ENCODE measurements at places on chromosomes 4 and X.
A peak's percentile ranks its signal among the peaks of the same experiment; 100 is the strongest.

- DNase-seq, result no peak
Measured at GRCh38 chrX:101483705-101484104, 1.6 kb upstream of the ARMCX4 start.

DNA sequence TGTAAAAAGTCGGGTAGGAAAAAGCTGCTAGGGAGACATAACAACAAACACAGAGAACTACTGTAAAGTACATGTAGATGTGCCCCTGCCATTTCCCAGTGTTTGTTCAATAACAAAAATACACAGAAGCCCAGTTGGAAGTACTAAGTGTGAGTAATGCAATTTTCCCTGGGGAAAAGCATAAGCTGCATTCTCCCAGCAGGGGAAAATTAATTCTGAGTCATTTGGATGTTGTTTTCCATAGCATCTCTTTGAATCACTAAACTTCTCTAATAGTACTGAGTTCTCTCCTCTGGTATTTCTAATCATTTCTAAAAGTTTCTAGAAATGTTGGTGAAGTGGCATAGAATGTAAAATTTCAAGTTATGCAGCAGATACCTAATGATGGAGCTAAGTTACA, 1114.9 kb downstream of the C4orf33 start:
- no peak for DNase-seq

DNA sequence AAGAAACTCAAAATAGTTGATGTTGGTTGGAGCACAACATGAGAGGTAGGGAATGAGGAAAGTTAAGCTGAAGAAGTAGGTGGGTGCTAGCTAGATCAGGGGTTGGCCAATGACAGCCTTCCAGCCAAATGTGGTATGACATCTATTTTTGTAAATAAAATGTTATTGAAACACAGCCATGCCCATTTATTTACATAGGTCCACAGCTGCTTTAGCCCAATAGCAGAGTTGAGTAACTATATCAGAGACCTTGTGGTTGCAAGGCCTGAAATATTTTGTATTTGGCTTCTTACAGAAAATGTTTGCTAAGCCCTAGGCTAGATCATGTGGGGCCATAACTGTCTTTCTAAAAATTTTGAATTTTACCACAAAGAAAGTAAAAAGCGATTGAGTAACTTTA, 234.9 kb upstream of the CTSO start:
- DNase-seq, result no peak

GRCh38 chr4:53974561-53974960, 89.8 kb downstream of the CHIC2 start:
- DNase-seq, result no peak

DNA sequence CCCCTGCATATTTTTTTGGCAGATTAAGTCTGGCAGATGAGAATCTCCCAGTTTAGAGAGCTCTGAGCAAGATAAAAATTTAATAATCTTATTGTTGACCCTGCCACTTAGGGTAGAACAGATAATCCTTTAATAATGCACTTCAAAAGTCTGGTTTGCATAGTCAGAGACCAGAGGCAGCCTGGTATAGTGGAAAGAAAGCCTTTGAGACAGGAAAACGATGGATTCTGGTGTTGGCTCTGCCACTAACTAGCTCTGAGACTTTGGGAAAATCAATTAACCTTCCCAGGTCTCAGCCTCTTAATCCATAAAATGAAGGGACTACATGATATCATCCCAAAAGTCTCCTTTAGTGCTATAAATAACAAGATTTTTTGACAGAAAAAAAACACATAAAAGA, 824.5 kb downstream of the STIM2 start:
- no peak for DNase-seq

- peak; percentile 73 for DNase-seq
Measured at GRCh38 chrX:56783450-56783831, 54.4 kb downstream of the NBDY start.

DNA sequence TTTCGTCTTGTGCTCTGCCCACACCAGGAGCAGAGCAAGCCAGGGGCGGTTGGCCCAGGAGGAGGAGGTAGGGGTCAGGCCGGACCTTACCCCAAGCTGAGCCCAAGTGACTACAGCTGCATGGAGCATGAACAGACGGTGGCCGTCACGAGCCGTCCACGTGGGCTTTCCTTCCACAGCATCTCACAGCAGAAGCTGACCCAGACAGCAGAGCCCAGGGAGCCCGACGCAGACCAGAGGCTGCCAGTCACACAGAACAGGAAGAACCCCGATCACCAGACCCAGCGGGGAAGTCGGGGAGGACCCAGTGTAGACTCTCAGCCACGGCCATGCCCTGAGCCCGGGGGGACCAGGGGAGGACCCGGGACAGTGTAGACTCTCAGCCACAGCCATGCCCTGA, 58.0 kb downstream of the FAM53A start:
- DNase-seq, result no peak

- no peak for DNase-seq
Measured at GRCh38 chrX:72461288-72461687, 111.4 kb downstream of the HDAC8 start.

DNA sequence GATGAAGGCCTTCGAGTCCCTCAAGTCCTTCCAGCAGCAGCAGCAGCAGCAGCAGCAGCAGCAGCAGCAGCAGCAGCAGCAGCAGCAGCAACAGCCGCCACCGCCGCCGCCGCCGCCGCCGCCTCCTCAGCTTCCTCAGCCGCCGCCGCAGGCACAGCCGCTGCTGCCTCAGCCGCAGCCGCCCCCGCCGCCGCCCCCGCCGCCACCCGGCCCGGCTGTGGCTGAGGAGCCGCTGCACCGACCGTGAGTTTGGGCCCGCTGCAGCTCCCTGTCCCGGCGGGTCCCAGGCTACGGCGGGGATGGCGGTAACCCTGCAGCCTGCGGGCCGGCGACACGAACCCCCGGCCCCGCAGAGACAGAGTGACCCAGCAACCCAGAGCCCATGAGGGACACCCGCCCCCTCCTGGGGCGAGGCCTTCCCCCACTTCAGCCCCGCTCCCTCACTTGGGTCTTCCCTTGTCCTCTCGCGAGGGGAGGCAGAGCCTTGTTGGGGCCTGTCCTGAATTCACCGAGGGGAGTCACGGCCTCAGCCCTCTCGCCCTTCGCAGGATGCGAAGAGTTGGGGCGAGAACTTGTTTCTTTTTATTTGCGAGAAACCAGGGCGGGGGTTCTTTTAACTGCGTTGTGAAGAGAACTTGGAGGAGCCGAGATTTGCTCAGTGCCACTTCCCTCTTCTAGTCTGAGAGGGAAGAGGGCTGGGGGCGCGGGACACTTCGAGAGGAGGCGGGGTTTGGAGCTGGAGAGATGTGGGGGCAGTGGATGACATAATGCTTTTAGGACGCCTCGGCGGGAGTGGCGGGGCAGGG, 568 bp downstream of the HTT start:
- DNase-seq, result peak; percentile 80

DNA sequence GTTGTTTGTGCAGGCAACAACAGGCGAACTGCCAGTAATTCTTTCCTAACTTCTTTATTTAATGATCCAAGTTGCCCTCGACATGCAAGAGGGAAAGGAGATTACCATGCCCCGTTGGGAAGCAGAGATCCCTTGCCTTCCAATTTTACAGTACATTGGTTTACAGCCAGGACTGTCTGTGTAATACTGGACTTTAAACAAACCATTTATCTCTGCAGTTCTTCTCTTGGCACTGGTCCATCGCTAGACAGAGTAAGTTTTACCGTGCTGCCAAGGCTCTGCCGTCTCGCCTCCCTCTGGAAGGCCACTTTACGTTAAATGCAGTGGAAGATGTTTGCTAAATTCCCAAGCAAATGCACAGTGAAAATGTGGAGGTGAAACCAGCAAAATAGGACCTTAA, 660.3 kb upstream of the PRKX start:
- DNase-seq, result no peak

DNA sequence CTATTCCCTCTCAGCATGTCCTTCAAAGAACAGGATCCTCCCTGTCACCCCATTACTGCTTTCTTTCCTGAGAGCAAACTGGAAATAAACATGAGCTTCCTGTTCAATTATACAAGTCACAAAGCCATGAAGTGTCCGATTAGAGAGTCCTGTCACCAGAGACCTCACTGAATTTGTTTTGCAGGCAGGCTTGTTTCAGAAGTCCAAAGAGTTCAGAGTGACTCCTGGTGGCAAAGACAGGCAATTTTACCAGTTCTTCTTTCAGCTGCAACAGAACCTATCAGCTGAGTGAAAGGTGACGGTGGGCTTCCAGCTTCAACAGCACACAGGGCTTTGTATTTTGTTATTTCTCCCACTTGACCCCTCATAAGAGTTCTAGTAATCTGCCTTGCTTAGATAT, 6.4 kb downstream of the ELK1 start:
- no peak for DNase-seq

GRCh38 chr4:183635741-183636140, 23.2 kb downstream of the RWDD4 start:
- no peak for DNase-seq

GRCh38 chrX:95903490-95903889, 781.2 kb upstream of the DIAPH2 start:
- no peak for DNase-seq

GRCh38 chr4:83905952-83906351, 370.0 kb downstream of the GPAT3 start:
- no peak for DNase-seq

DNA sequence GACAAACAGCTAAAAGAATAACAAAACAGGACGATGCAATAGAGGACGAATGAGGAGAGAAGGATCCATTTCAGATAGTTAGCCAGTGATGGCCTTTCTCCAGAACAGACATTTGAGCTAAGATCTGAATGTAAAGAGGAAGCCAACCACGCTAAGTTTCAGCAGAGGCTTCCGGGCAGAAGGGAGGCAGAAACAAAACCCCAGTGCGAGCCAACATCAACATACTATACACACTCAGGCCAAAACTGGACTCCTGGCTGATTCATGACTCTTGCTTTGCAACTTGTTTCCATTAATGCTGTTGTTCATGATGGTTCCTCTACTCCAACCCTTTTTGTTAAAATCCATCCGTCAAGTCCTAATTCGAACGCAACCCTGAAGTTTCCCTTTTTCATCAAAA, 730.3 kb downstream of the TRIML1 start:
- no peak for DNase-seq

DNA sequence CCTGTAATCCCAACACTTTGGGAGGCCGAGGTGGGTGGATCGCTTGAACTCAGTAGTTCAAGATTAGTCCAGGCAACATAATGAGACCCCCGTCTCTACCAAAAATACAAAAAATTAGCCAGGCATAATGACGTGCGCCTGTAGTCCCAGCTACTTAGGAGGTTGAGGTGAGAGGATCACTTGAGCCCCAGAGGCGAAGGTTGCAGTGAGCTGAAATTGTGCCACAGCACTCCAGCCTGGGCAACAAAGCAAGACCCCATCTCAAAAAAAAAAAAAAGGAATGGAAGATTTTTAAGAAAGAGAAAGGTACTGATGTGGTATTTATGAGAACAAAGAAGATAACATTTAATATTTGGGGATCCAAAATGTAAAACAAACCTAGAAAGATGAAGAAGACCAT, 27.0 kb upstream of the NMU start:
- no peak for DNase-seq

- DNase-seq, result peak; percentile 57
Measured at GRCh38 chrX:33211356-33212260, at the start of gene DMD. Gene DMD, minus strand, starts transcription at chrX:33211549. Its CDS starts 237 bp downstream, at chrX:33211312.

DNA sequence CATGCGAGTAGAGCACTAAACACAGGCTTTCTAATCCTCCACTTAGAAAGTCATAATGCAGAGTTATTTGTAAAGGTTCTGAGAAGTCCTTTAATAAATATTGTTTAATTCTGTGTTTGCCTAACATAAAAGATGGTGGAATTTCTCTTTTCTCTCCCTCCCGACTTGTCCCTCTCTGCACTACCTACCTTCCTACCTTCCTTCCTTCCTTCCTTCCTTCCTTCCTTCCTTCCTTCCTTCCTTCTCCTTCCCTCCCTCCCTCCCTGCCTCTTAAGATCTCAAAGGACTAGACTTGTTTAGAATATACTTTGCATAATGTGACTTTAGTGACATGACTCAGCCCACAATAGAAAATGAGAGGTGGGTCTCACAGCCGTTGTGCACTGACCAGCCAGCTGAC, 156.3 kb upstream of the TAPT1 start:
- DNase-seq, result no peak

DNA sequence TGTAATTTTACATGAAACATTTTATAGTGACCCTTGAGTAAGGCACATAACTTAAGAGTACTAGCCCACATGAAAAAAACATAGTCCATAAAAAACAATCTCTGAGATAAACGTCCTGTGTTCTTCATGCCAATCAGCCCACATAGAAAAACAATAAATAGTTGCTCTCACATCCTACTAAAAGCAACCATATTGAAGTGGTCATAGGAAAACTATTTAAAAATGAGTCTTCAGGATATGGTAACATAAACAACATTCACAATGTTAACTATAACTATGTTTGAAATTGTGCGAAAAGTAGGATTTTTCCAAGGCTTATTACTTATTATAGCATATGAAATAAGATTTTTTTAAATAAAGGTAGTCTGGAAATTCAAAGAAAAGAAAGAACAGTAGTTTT, 77.1 kb upstream of the EPHA5 start:
- no peak for DNase-seq

DNA sequence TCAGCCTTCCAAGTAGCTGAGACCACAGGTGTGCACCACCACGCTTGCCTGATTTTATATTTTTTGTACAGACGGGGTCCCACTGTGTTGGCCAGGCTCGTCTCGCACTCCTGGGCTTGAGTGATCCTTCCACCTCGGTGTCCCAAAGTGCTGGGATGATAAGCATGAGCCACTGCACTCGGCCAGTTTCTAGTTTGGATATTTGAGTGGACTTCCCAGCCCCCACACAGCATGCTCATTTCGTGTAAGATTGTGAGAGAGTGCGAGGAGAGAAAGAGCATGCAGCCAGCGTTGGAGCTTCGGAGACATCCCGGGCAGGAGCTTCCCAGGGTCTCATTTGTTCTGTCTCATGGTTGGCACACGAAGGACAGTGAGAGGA, 31.8 kb downstream of the ARSD start:
- no peak for DNase-seq

DNA sequence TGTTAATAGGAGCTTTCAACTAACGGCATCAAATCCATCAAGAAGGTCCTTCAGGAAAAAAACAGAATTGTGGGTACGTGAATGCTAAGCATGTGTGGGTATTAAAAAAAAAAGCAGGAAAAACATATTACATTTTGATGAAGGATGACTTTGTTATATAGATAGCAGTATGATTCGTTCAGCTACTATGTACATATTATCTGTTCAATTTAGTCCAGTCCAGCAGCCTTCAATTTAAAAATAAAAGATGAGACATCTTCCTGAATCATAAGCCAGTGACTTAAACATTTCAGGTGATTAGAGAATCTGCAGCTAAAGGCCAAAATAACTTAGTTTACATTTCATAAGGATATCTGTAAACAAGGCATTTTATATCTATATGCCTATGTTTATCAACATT, 63.4 kb downstream of the LCORL start:
- DNase-seq, result no peak

- no peak for DNase-seq
Measured at GRCh38 chr4:167020410-167020809, 213.9 kb downstream of the SPOCK3 start.

- no peak for DNase-seq
Measured at GRCh38 chrX:9955506-9955905, 11.7 kb upstream of the CLDN34 start.

All from upper lobe of left lung (tissue), 6 donors.